ENCODE measurements at places on chromosomes 11 and 22.

DNA sequence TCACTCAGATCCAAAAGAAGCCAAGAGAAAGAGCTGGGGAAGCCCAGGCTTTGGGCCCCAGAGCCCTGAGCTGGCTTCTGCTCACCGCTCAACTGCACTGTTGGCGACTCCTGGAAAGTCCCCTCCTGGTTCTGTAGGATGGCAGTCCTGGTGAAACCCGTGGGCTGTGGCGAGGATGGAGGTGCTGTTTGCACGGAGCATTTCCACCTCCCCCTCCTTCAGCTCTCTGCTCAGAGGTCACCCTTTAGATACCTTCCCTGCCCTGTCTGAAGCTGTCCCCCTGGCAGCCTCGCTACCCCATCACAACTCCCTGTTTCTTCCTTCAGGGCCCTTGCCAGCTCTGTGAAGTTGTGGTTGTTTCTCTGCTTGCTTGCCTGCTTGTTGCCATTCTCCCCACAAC lies 97.8 kb downstream of the MYO18B start:
- DNase-seq, result no peak

DNA sequence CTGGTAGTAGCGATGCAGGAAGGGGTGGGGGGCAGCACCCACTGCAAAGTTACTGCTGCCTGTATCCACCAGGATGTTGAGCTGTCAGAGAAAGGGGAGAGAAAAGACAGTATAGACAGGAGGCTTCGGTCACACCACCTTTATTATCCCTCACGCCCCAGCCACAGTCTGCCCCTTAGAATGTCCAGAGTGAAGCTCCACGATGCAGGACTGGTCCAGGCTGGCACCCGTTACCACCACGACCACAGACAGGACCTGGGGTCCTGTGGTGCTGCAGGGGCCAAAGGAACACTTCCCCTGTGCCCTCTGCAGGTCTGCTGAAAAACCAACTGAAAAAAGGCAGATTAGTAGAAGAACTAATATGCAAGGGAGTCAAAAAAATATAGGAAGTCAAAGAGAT lies 5.7 kb downstream of the BACE1-AS start:
- no peak for DNase-seq

- no peak for DNase-seq
Measured at GRCh38 chr11:17739945-17740338, 5.4 kb downstream of the KCNC1 start.

DNA sequence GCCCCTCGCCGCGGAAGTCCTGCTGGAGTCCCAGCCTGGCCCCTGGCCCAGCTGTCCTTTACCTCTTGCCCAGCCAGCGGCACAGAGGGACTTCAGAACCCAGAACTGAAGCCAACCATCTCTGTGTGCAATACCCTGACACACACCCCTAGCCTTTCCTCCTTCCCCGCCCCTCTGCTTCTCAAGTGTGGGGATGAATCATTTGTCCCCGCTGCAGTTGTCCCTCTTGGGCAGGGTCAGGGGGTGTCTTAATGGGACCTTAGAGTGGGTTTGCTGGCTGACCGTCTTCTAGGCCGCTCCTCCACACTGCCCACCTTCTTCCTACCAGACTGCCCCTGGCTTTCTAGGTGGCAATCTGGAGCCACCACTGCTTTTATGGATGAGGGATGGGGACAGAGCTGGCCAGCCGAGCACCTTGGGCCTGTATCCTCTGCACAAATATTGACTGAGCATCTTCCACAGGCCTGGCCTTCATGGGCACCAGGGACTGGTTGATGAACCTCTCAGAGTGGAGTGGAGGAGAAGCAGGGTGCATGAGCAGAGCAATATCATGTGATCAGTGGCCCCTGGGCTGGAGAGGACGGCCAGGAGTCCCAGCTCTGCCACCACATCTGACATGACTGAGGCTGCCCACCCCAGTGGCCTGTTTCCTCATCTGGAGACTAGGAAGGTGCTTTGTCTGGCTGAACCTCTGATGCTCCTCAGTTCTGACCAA lies 668 bp upstream of the CHST1 start:
- DNase-seq, result no peak

- DNase-seq, result no peak
Measured at GRCh38 chr11:17500673-17501072, 24.0 kb upstream of the ABCC8 start.

- no peak for DNase-seq
Measured at GRCh38 chr22:39808081-39808480, 85.5 kb downstream of the ENTHD1 start.

DNA sequence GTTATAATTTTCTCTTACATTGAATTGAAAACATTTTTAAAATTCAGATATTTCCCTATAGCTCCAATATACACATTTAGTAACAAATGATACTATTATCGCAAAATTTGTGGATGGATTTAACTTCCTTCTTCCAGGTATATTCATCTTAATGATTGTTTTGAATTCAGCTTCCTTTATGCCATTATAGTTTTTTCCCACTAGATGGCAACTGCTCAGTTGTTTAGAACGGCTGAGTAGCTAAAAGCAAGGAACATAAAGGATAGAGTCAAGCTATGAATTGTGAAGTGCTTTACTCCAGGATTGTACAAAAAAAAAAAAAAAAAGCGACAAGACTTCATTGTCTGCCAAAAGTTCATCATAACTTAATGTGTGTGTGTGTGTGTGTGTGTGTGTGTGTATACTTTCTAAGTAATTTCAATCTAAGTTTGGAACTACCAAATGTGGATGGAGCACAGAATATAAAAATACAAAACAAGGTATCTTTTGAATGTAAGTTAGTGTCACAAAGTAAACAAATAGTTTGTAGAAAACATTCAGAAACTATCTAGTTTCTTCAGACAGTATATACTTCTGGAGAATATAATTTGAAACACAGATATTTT lies 846.4 kb downstream of the DLG2 start:
- no peak for DNase-seq

GRCh38 chr22:48520884-48521588 lies 1306.6 kb downstream of the BRD1 start:
- no peak for DNase-seq

- DNase-seq, result no peak
Measured at GRCh38 chr11:38005597-38005996, 1407.6 kb upstream of the RAG2 start.

DNA sequence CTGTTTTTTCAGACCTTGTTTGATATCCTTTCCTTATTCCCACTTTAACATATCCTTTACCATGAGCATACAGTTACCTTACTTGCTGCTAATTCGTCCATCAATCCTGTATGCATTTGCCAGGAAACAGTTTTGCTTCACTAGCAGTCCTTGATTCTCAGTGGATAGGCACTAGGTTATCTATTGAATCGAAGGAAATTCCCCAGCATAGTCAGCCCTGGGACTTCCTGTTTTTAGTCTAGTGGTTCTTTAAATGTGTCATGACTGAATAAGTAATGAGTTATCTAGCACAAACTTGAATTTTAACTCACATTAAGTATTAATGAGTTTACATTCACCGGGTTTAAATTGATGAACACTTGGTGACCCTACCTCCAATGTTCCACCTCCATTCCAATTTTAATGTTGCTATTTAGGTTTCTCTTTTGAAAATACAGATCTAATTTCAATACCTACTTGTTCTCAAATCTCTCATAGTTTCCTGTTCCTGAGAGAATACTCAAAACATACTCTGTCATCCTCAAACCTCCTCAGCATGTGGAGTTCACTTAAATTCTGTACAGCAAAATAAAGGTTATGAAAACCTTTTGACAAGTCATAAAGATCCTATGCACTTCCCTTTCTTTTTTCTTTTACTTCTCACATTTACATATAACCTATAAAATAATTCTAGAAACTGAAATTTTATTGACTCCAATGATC lies 1375.1 kb upstream of the TENM4 start:
- no peak for DNase-seq

DNA sequence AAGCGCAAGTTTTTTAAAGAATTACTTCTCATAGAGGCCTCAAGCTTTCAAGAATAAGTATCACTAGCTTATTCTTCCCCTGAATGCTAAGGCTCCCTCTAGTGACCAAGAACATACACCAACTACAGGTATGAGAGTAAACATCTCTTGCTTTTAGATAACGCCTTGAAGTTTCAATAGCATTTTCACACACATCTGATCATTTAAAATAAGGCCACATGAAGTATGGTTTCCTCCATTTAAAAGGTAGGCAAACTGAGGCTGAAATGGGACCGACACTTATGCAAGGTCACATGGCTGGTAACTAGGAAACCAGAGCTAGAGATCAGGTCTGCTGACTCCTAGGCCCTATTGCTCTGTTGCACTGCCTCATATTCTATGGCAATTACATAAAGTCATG lies 66.5 kb downstream of the CCDC34 start:
- no peak for DNase-seq

GRCh38 chr11:103877221-103877620 lies 159.2 kb upstream of the DDI1 start:
- DNase-seq, result no peak

GRCh38 chr22:49934160-49934890 lies 15.9 kb downstream of the CRELD2 start:
- no peak for DNase-seq

DNA sequence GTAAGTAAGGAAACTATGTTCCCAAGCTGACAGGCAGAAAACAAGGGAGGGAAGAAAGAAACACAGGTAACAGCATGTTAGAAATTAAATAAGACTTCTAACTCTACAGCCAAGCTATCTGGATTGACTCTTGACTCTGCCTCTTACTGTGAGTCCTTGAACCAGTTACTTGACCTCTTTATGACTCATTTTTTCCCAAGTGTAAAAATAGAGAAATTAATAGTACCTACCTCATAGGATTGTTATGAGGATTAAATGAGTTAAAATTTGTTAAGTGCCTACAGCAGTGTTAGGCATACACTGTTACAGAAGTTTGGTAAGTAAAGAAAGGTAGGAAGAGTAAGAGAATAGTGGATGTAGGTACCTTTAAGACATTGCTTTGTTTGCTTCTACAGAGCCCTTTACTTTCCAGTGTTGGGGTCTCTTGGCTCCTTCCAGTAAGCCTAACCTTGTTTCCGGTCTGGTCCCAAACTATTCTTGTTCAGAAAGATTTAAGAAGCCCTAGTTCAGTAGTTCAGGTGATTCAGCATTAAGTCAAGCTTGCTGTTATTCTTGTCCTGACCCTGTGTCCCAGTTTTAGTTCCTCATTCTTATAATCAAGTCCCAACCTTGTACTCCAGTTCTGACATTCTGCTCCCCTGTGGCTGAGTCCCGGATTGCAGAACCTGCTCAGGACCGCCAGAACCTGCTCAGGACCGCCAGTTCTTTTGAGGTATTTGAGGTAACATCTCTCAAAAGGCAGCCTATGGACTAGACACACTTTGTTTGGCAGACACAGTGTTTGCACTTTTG lies 963.4 kb upstream of the CCDC90B start:
- no peak for DNase-seq

DNA sequence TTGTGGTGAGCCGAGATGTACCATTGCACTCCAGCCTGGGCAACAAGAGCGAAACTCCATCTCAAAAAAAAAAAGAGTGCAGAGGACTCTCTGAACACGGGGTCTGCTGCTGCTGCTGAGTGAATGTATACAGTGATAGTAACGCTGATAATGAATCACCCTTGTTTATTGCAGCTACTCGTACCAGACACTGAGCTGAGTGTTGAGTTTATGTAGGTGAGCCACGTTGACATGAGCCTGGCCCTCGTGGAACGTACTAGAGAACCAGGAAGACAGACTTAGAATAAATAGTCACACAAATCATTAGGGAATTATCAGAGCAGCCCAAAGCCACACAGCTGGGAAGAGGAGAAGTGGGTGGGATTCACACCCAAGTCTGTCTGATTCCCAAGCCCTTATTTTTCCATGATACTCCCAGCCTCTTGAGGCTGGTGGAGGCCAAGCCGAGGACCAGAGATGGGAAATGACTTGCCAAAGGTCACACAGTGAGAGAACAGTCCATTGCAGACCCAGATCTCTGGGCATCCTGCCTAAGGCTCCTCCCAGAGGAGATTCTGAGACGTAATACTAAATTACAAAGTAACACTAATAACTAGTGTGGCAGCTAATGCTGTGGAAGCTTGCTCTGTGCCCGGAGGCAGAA lies 34.8 kb downstream of the MB start:
- DNase-seq, result no peak

DNA sequence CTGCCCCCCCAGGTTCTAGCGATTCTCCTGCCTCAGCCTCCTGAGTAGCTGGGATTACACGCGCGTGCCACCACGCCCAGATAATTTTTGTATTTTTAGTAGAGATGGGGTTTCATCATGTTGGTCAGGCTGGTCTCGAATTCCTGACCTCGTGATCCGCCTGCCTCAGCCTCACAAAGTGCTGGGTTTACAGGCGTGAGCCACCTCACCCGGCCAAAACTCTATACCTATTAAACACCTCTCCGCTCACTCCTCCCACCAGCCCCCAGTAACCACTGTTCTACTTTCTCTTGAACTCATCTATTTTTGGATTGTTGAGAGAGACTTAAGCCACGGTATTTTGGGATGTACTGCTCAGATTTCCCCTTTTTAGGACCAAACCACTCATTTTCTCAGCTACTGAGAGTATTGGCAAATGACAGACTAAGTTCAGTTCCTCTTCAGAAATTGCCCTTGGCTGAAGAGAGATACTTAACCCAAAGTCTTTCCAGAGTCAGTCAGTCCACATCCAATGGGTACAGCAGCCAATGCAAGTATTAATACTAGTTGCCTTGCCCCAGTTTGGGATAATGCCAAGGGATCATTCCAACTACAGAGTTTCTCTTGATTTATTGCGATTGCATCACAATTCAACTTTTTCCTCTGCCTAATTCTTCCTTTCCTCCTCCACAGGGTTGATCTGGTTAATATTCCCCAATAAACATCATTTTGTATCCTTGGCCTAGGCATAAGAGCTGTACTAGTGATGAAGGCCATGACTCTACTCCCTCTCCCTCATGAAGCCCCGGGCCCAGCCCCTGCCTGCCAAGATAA lies 36.8 kb upstream of the CSTF3 start:
- no peak for DNase-seq

DNA sequence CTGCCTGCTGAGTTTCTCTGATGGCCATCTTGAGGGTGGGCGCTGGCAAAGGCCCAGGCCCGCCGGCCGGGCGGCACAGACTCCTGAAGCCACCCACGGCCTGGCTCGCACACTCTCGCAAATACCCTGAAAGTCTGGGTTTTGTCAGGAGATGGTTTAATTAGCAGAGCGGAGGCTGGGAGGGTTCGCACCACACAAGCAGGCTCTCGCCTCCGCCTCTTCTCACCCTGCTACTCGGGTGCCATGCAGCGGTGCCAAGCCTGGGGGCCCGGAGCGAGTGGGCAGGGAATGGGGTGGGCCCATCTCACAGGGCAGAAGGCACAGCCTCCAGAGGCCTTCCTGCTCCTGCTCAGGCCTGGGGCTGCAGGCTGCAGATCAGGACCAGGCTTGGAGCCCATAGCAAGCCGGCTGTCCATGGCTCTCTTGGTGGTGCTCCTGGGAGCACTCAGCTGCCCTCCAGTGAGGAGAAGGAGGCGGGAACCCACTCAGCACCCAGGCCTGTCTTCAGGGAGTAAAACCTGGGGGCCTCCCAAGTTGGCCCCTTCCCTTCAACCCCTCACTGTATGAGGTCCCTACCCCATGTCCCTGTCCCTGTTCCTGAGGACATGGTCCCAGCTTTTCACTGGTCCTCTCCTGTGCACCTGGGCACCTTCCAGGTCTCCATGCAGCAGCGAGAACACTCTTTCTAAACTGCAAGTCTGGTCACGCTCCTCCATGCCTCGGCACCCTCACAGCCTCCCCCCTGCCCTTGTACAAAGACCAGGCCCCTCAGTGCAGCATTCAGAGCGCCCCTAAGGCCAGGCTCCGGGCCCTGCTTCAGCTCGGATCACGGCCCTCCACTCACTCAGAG lies 62.0 kb downstream of the FLRT1 start:
- DNase-seq, result no peak
